Transverse colon (tissue), 4 donors: ENCODE measurements at places on chromosomes 3 and 15. TPM values are rescaled to one million over a fixed set of nuclear protein-coding genes. Genes with fewer than 3 reads are reported as not detected.
A peak's percentile ranks its signal among the peaks of the same experiment; 100 is the strongest.

GRCh38 chr3:134143828-134144401, 106.7 kb downstream of the RYK start:
- DNase-seq, result no peak
- H3K4me3 ChIP-seq, result no peak overlapping the region
- no peaks in the 10 kb centered on the region for H3K27me3 ChIP-seq
- no peak overlapping the region for H3K27ac ChIP-seq
- H3K36me3 ChIP-seq, result no peaks in the 10 kb centered on the region
- no peaks in the 10 kb centered on the region for H3K4me1 ChIP-seq

DNA sequence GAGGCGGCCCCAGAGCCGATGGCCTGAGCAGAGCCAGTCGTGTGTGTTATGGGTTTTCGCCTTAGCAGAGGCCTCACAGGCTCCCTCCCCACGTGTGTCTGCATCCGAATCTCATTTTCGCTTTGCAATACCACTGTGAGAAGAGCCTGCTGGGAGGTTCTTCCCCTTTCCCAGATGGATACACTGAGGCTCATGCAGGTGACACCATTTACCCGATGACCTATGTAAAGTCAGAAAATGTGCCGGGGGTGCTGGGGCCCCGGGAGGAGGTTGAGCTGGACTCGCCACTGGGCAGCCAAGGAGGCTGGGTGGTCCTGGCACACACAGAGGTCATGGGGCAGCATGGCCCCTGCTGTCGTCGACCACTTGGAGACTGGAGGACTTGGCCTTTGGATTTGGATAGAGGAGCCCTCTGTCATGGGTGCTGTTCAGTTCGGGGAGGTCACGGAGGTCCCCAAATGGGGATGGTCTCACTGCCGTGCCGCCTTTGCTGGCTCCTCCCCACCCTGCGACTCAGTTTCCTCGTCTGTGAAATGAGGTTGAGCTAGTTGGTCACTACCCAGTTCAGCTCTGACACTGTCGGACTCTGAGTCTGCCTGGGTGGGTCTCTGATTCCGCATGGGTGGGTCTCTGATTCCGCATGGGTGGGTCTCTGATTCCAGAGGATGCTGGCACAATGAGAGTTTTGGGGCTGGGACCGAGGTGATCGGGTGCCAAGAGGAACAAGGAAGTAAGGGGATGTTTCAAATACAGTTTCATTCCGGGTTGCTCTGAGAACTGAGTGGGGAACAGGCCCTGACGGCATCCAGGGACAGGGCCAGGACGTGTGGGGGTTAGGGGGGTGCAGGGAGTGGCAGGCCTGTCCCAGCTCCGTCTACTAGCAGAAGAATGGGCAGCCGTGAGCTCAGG, 23.2 kb upstream of the MUC4 start:
- peaks cover 7% of the 10 kb centered on the region for H3K4me1 ChIP-seq
- DNase-seq, result peak; percentile 67
- H3K27me3 ChIP-seq, result no peaks in the 10 kb centered on the region
- no peaks in the 10 kb centered on the region for H3K36me3 ChIP-seq
- H3K4me3 ChIP-seq, result no peak overlapping the region

DNA sequence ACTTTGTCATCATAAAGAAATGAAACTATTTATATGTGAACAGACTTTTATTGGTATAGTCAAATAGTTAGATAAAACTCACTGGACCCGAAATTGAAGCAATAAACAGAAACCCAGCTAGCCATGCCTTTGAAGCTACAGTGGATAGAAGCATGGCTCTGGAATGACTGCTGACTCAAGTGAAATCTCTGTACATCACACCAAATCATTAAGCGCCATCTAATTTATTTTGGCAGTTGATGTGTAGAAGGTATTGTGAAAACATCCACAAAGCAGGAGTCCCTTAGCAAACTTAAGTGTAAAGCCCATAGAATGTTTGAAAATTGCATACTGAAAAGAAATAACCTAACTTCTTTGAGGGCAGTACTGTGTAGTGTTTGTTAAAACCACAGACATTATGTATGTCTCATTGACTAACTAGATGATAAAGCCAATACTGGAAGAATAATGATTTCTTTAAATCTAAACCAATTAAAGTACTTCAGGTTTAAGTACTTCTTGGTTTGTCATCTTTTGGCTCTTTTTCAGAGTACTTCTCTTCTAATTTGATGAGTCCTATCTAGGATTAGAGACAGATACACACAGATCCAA, 42.8 kb upstream of the FBXL22 start:
- H3K36me3 ChIP-seq, result no peaks in the 10 kb centered on the region
- H3K4me1 ChIP-seq, result peaks cover 35% of the 10 kb centered on the region
- no peak for DNase-seq
- no peak overlapping the region for H3K4me3 ChIP-seq

GP9 gene
- total RNA-seq, result 1.2 TPM

- no peak overlapping the region for H3K4me3 ChIP-seq
- DNase-seq, result no peak
- H3K27me3 ChIP-seq, result no peaks in the 10 kb centered on the region
- no peaks in the 10 kb centered on the region for H3K36me3 ChIP-seq
Observed at GRCh38 chr3:192824313-192824712, 93.3 kb downstream of the MB21D2 start.

CYP8B1 gene
- total RNA-seq, result not detected

GNAT1 gene
- total RNA-seq, result not detected

DNA sequence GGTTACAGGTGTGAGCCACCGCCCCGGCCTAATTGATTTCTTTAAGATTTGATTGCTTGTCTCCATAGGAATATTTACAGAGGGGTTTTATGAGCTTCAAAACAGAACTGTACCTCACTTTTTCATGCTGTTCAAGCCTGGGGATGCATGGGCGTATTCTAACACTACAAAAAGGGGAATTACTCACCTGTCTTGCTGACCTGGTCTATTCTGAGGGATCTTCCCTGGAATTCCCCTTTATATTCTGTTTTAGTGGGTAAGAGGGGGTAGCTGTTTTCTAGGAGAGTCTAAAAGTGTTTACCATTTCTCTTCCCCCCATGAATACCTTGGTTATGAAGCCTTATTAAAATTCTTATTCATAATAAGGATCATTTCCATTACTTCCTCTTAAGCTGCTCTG, 48.1 kb downstream of the NME9 start:
- H3K27me3 ChIP-seq, result no peaks in the 10 kb centered on the region
- H3K4me1 ChIP-seq, result no peaks in the 10 kb centered on the region
- DNase-seq, result no peak
- no peaks in the 10 kb centered on the region for H3K36me3 ChIP-seq

DNA sequence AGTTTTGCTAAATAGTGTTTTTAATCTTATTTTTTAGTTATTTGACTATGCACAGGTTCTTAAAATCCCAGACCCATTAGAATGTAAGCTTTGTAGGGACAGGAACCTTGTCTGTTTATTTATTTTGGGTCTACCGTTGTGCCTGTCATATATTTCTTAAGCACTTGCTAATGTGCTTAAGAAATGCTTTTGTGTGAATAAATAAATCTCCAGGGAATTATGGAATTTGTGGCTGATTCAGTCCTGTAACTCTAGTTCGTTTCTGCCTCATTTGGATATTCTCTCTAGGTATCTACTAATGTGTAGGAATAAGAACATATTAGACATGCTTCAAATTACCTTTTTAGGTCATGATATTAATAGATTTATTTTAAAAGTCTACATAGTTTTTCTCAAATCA, 161.6 kb downstream of the LPP start:
- no peaks in the 10 kb centered on the region for H3K27me3 ChIP-seq
- no peaks in the 10 kb centered on the region for H3K36me3 ChIP-seq
- H3K4me1 ChIP-seq, result peaks cover 16% of the 10 kb centered on the region
- H3K4me3 ChIP-seq, result no peak overlapping the region

GRCh38 chr3:83434880-83435587, 1523.8 kb upstream of the CADM2 start:
- no peak overlapping the region for H3K27ac ChIP-seq
- no peaks in the 10 kb centered on the region for H3K27me3 ChIP-seq
- no peaks in the 10 kb centered on the region for H3K4me1 ChIP-seq
- no peak overlapping the region for H3K4me3 ChIP-seq
- no peak for DNase-seq

CYP1A2 gene
- total RNA-seq, result not detected

SHF gene
- 3.7 TPM for total RNA-seq

GRCh38 chr3:186401556-186401955, 39.5 kb upstream of the DGKG start:
- DNase-seq, result no peak
- peaks cover 6% of the 10 kb centered on the region for H3K4me1 ChIP-seq
- H3K36me3 ChIP-seq, result no peaks in the 10 kb centered on the region
- no peak overlapping the region for H3K27ac ChIP-seq

DNA sequence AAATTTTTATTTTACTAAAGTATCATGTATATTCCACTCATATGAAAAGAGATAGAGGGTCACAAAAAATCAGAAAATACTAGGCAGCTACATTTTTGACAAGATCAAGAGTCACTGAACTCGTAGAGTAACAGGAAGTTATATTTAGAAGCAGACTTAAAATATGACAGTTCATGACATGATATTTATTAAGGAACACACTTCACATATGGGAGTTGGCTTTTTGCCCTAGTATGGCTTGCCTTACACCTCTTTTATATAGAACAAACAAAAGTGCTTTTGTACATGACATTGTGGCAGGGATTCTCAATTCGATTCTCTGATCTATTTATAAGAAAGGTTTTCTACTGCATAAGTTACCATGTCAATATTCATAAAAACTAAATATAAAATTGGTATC, 80.1 kb upstream of the GBE1 start:
- H3K4me3 ChIP-seq, result no peak overlapping the region
- H3K27me3 ChIP-seq, result no peaks in the 10 kb centered on the region
- no peaks in the 10 kb centered on the region for H3K4me1 ChIP-seq
- DNase-seq, result no peak
- no peak overlapping the region for H3K27ac ChIP-seq

GRCh38 chr3:71450162-71450561, 133.4 kb downstream of the FOXP1 start:
- no peak overlapping the region for H3K4me3 ChIP-seq
- peaks cover 23% of the 10 kb centered on the region for H3K4me1 ChIP-seq
- H3K27ac ChIP-seq, result no peak overlapping the region
